ENCODE measurements at places on chromosomes 5 and 9.

DNA sequence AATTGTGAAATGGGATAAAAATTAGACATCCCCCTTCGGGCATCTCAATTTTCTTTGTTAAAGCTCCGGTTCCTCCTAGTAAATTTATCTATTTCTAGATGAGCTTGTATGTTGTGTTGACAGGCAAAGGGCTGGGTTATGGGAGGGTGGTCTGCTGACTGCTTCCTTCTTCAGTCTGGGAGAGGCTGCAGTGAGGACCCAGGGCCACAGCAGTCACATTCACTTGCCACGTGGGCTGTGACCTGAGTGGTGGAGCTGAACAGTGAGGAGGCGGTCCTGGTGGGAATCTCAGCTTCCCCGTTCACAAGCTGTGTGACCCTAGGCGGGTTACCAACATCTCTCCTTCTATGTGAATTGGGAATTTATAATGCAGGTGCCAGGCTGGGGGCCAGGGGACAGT lies 57.5 kb upstream of the RXRA start:
- DNase-seq: no peak

GRCh38 chr5:174172152-174172551 lies 126.6 kb downstream of the NSG2 start:
- DNase-seq: peak; percentile 25

DNA sequence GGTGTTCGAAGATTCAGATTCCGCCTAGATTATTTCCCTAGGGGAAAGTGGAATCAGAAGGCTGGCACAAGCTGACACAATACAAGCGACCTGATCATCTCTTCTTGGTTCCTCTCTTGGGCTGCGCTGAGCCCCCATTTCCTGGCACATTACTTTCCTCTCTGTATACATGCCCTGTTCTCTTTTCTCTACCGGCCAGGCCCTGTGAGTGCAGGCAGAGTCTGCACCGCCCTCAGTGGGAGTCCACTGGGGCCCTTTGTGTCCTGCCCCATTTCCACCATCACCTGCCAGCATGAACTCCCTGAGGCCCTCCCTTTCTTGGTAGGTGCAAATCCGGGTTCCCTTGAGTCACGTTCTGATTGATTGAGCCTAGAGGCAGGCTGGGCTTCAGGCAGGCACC lies 287.9 kb downstream of the MSX2 start:
- DNase-seq: no peak

DNA sequence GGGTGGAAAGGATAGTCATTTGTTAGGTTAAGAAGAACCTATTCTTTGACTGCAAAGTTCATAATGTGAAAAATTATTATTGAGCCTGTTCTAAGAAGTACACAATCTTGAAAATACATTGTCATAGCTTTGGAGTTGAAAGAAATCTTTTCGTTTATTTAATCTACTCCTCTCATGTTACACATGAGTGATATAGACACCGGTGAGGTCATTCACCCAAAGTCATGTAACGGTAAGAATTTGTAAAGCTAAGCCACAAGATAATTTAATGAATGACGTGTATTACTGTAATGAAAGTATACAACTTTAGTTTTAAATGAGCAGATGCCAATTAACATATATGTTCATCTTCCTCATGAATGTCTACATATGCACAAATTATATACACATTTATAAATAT lies 284.1 kb upstream of the PDE4D start:
- no peak for DNase-seq

- DNase-seq: no peak
These were observed 98.2 kb upstream of the SLCO6A1 start for GRCh38 chr5:102596951-102597350.

DNA sequence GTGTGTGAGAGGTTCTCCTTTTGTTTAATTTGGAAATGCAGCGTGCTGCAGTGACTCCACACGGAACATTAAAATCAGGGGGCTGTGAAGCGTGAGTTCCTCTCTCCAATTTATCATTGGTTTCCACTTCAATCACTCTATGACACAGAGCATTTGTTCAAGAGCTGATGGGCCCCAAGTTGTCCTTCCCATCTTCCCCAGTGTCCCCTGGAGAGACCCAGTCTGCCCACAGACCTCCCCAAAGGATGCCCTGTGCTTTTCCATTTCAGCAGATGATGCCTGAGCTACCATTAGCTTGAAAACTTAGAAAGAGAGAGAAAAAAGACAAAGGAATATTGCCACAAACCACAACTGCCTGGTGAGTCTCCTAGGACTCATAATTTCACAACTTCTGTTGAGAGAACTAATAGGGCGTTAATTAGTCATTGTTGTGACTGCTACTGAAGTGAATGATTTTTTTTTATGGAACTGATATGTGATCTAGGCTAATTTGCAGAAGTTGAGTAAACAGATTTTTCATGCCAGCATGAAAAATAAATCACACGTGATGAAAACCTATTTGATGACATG lies 772.7 kb downstream of the SEMA5A start:
- no peak for DNase-seq

GRCh38 chr5:120405923-120406322 lies 58.2 kb upstream of the PRR16 start:
- DNase-seq: no peak

DNA sequence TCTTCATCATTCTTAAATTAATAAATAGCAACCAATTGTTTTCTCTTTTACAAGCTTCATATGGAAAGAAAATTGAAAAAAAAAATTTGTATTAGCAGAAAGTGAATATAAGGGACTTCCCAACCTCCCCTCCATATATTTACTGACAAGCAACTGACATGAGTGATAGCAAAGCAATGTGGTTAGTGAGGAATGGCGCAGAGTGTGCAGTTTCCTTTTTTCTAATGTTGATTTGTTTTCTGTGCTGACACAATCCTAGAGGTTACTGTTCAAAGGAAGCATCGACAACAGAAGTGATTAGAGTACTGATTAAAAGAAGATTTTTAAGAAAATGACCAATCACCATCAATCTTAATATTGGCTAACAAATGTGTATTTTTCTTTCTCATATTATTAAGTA lies 1.7 kb upstream of the PTGER4 start:
- no peak for DNase-seq

DNA sequence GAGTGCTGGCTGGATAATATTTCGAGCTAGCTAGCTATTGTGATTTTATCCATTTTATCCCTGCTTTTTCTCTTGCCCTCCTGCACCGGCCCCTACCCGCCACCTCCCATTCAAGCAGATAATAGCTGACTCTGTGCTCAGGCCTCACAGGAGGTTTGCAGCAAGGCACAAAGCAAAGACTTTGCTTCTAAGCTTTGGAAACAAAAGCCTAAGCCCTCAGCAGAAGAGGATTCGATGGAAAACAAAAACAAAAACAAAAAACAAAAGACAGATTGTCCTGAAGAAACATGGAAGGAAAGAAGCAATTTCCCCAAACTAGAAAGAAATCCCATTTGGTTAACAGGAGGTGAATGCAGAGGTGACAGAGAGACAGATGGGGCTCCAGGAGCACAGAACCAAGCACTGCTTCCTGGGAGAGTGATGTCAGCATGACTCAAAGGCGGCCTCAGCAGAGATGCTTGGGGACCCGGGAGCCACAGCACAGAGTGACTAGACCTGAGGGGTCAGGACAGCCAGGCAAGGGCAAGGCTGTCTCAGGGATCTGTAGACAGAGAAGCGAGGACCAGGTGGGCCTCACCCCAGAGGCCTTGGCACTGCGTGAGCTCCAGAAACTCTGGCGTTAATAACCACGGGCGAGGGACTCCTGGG lies 28.4 kb downstream of the MTX3 start:
- no peak for DNase-seq

GRCh38 chr5:57989378-57989777 lies 470.5 kb downstream of the PLK2 start:
- DNase-seq: no peak

DNA sequence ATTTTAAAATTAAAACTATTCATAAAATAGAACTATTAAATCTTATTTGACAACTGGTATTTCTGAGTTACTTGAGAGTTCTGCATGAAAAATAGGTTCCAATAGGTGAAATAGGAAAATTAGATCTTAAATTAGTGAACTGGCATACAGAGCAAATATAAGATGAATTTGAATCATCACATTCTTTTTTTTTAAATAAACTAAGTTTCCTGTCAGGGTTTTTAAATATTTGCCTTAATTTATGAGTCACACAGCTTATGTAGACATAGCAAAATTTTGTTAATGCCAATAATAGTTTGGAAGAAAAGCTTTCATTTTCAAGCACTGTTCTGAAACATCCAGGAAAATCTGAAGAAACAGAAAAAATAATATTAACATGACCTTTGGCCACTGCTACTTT lies 311.7 kb upstream of the HAPLN1 start:
- DNase-seq: no peak

- no peak for DNase-seq
These were observed 46.2 kb downstream of the GALNT10 start for GRCh38 chr5:154236536-154237375.

DNA sequence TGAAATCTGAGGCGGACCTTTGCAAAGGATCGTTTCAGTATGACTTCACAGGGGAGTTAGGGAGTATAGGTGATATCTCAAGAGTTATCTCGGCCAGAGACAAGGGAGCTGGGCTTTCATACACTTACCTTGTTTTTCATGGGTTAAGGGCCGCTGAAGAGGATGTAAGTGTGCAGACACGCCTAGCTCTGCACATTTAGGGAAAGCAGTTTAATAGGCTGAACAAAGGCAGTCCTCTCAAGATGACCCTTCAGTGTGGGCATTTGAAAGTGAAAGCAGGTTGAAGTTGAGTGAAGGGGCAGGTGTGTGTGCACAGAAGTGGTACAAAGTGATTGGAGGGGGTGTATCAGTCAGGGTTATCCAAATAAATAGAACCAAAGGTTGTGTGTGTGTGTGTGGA lies 33.1 kb upstream of the PRXL2C start:
- DNase-seq: no peak

- no peak for DNase-seq
These were observed 764.7 kb downstream of the MTRR start for GRCh38 chr5:8633696-8634095.

GRCh38 chr5:58258984-58259684 lies 200.8 kb downstream of the PLK2 start:
- no peak for DNase-seq

DNA sequence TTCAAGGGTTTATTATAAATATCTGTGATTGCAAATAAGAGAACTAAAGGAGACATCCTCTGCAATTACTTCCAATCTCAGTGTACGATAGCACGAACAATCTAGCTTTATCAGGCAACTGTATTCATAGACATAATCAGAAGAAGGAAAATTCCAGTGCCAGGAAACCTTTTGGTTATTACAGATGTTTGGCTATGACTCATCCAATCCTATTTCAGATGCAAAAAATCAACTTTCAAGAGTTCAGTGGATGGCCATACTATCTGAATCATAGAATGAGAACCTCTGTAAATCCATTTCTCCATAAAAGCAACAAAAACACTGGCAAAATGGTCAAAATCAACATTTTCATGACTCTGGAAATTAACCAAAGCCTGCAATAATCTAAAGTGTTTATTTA lies 37.9 kb downstream of the GAS1 start:
- DNase-seq: no peak

DNA sequence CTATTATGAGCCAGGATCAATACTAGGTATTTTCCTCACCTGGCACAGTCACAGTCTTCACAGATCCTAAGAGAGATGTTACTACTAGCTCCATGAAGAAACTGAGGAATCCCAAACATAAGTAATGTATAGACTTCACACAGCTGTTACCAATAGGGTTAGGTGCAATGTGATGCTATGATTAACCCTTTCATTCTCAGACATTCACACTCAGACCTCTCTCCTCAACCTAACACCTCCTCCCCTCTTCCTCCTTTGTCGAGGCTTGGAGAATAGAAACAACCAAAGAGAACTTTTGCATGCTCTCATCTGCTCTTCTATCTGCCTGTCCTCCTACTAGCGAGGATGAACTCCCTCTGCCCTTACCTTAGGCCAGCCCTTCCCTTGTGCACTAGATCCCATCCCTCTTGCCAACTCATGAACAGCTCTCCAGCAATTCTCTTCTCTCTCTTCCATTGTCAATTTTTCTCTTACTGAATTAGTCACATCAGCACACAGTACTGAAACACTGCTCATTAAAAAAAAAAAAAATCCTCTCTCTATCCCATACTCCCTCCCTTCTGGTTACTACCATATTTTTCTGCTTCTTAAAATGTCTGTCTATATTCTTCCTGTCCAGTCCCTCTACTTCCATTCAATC lies 47.7 kb downstream of the MAPKAP1 start:
- no peak for DNase-seq

DNA sequence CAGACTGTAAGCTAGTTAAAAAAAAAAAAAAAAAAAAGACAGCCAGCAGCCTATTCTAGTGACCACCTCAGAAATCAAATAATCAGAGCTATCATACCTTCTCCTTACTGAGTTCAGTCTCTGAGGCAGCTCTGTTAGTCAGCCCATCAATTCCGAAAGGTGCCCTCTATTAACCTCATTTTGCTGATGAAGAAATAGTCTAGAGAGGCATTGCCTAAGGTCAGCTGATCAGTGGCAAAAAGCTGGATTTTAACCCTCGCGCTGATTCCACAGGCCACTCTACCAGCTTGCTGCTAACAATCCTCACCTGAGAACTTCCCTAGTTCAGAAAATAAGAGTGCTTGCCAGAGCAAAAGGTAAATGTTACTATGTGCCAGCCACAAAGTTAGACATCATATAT lies 172.0 kb downstream of the DENND1A start:
- DNase-seq: no peak

GRCh38 chr9:113399646-113400200 lies 1.4 kb downstream of the ALAD start:
- DNase-seq: no peak

- peak; percentile 61 for DNase-seq
These were observed at the start of gene CDH10 for GRCh38 chr5:24644761-24645160. CDH10 (minus strand) TSS chr5:24644978; CDS start chr5:24593490, 51,488 bp downstream.

GRCh38 chr9:72262063-72262462 lies 102.9 kb downstream of the ZFAND5 start:
- no peak for DNase-seq

DNA sequence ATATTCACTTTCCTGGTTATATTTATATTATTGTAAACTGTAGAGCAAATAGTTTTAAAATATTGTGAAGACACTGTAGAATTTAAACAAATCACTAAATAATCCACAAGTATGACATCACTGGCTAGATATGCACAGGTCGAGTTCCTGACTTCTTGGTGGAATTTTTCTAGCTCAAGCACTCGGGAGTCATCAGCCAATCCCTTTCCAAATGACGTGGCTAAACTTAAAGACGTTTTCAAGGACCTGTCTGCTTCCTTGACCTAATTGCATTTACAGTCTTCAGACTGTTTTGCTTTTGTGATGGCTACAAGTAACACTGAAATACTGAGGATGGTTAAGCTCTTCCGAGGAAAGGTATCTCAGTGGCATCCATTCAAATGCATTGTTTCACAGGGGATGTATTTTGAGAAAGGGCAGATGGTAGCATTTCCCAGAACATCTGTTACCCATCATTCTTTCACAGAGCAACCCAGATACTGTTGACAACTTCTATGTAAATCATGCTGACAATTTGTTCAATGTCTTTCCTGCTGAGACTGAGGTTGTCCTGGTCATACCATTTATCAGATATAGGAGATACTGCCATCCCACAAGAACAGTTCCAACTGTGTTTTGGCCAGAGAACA lies 262.8 kb downstream of the CDH10 start:
- no peak for DNase-seq

All from occipital lobe (tissue), 3 donors.